ENCODE measurements at places on chromosomes 6 and 20. TPM values are rescaled to one million over a fixed set of nuclear protein-coding genes. Genes with fewer than 3 reads are reported as not detected.
A peak's percentile ranks its signal among the peaks of the same experiment; 100 is the strongest.

DNA sequence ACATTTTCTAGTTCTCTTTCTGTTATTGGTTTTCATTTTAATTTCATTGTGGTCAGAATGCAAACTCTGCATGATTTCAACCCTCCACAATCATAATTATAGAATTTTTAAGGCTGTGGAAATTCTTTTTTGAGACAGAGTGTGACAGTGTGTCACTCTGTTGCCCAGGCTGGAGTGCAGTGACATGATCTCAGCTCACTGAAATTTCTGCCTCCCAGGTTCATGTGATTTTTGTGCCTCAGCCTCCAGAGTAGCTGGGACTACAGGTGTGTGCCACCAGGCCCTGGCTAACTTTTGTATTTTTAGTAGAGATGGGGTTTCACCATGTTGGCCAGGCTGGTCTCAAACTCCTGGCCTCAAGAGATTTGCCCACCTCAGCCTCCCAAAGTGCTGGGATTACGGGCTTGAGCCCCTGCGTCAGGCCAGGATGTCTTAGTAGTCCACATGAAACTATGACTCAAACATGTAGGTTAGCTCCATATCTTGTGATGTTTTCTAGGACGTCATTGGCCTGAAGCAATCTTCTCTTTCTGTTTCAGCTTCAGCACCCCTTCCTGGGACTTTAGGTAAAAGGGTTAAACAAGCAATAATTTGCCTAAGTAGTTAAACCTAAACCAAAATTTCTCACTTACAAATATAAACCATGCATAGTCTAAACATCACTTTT is 47.4 kb upstream of the SAMD3 start:
- DNase-seq, result no peak

- DNase-seq, result peak; percentile 12
Measured at GRCh38 chr6:130366107-130367005, 539 bp downstream of the TMEM200A start.

- no peak for DNase-seq
Measured at GRCh38 chr20:50610212-50610718, 81.1 kb downstream of the RIPOR3 start.

GRCh38 chr6:126341126-126341525 is 1.2 kb downstream of the CENPW start:
- DNase-seq, result no peak

DNA sequence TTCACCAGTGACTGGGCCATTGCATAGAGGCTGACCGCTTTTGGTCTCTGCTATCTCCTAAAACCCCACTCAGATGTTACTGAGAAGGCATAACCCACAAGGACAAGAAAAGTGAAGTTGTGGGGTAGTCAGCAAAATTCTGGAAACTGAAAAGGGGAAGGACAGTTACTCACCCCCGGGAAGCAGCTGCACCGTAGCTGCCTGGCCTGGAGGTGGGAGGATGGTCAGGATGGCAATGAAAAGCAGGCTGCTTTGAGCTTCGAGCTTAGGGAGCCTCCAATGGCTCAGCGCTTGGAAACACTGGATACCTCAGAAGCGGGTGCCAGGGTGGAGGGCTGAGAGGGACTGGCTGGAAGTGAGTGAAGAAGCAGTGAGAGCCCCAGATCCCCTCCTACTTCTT is 56.0 kb downstream of the KCNK5 start:
- no peak for DNase-seq

- DNase-seq, result no peak
Measured at GRCh38 chr20:41142245-41142644, 4.9 kb downstream of the PLCG1 start.

GRCh38 chr6:169959136-169960002 is 207.9 kb downstream of the ERMARD start:
- DNase-seq, result peak; percentile 66

DNA sequence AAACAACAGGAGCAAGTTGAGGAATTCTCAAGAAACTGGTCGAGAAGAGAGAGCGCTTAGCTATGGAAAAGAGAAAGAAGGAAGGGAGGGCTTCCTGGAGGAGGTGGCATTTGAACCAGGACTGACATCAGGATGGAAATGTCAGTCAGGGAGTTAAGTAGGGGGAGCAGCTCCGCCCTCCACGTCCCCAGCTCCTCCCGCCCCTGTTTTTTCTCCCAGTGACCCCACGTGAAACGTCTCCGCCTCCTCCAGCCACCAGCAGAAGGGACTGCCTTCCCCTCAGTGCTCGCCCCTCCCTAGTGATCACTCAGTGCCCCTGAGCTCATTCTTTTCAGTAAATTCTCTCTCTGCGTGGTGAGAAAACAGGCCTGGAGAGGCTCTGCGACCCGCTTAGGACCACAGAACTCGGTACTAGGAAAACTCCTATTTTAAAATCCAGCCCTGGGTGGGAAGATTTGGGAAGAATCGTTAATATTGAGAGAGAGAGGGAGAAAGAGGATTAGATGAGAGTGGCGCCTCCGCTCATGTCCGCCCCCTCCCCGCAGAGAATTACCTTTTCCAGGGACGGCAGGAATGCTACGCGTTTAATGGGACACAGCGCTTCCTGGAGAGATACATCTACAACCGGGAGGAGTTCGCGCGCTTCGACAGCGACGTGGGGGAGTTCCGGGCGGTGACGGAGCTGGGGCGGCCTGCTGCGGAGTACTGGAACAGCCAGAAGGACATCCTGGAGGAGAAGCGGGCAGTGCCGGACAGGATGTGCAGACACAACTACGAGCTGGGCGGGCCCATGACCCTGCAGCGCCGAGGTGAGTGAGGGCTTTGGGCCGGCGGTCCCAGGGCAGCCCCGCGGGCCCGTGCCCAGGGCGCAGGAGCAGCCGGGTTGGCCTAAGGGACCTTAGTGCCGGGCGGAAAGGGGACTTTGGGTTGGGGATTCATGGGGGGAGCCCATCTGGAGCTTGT is 4.6 kb downstream of the HLA-DPB1 start:
- DNase-seq, result peak; percentile 45

- no peak for DNase-seq
Measured at GRCh38 chr6:157333956-157334355, 10.6 kb upstream of the TMEM242 start.

DNA sequence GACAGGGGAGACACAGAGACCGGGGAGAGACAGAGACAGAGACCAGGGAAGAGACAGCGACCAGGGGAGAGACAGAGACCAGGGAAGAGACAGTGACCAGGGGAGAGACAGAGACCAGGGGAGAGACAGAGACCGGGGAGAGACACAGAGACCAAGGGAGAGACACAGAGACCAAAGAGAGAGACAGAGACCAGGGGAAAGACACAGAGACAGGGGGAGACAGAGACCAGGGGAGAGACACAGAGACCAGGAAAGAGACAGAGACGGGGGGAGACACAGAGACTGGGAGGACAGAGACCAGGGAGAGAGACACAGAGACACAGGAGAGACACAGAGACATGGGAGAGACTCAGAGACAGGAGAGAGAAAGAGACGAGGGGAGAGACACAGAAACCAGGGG is 43.9 kb downstream of the YTHDF1 start:
- no peak for DNase-seq

GRCh38 chr6:166766769-166767168 is 139.7 kb upstream of the RPS6KA2 start:
- no peak for DNase-seq

ADTRP gene
- not detected for total RNA-seq

SAYSD1 gene
- total RNA-seq, result 11.4 TPM

TCF15 gene
- total RNA-seq, result not detected

SDCBP2 gene
- 14.8 TPM for total RNA-seq

KHDRBS2 gene
- not detected for total RNA-seq
